ENCODE measurements at places on chromosomes 5 and 9.

DNA sequence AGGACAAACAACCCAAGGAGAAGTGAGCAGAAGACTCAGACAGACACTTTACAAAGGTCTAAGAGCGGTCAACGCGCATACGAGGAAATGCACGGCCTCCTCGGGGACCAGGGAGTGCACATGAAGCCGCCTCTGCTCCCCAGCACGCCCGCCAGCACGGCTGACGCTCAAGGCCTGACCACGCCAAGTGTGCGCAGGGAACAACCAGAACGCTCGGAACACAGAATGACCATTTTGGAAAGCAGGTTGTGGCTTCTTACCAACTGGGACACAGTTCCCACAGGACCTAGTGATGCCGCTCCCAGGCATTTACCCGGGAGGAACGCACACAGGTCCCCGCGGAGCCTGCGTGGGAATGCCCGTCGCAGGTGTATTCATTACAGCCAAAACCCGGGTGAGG is 191.5 kb upstream of the PPP1R26 start:
- DNase-seq, result no peak

DNA sequence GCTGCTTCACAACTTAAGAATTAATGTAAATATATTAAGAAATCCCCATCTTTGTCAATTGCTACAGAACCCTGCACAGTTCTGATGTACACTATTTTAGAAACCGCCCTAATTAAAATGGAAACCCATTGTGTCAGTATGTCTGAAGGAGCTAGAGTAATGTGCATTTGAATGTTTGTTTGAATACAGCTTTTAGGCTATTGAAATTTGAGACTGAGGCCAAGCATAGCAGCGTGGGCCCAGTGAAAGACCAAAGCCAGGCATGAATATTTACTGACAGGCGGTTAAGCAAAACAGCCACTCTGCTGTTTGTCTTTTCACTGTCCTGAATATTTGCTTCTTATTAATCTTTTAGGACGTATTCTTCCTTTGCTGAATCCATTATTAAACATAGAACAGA is 252.3 kb downstream of the IZUMO3 start:
- no peak for DNase-seq

DNA sequence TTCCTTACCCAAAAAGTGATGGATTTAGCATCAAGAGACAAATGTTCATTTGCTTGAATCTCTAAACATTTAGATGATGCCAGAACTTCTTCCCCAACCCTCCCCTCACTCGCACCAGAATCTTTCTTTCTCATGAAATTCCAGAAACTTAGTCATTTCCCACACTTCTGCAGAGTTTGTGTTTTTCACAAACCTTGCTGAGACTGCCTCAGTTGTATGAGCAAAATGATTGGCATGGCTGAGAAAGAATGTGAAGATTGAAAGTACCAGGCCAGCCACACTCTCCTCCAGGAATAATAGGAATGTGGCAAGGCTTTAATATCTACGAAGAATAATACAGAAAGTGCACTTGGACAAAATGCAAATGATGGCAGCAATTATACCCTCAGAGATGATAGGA is 428.3 kb upstream of the CDH6 start:
- no peak for DNase-seq

DNA sequence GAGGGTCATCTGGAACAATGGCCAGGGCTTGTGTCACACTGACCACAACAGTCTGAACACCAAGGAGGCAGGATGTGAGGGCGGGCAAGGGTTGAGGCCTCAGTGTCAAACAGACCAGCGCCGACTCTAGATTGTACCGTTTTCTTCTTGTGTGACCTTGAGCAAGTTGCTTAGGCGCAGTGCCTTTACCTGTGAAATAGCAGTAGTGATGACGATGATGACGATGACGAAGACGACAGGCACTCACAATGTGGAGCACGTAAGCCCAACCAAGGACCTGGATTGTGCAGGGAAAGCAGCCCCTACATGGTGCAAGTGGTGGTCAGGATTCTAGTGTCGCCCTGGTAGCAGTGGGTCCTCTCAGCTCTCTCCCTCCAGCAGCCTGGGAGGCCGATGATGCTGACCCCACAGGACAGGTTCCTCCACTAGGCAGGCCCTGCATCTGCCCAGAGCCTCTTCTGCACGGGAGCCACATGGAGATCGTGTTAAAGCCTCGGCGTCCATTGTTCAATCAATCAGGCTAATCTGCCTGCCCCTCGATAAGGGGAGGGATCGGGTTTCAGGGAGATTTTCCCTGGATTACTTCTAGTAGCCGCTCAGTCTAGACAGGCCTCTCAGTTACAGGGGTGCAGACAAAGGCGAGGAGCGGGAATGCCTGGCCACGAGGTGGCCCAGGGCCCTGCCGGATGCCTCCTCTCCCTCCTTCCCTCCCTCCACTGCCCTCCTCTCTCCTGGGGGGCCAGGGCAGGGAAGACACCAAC is 91.7 kb downstream of the MACROH2A1 start:
- no peak for DNase-seq

- no peak for DNase-seq
Observed at GRCh38 chr9:122941582-122942234, 888 bp downstream of the RABGAP1 start.

- DNase-seq, result no peak
Observed at GRCh38 chr5:72137826-72138409, 30.6 kb downstream of the MAP1B start.

GRCh38 chr9:98067184-98067583 is 10.7 kb downstream of the NANS start:
- DNase-seq, result no peak
